HuH-7.5 (cell line): ENCODE measurements at places on chromosomes 2 and 18.

DNA sequence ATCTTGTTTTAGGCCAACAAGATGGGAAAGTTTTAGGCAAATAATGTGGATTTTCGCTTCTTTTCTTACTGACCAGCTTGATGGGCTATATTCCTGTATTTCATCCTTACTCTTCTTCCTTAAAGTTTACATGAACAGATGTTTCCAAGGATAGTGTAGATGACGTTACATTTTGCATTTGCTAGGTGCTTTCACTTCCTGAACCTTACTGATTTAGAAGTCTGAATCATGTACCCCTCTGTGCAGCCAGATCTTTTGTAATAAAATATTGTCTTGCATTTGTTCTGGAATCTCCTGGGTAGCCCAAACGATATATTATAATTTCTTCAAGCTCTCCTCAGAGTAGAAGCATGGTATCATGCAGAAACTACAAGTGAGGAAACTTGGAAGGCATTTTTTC lies 93.4 kb downstream of the CALCRL start:
- no peak for DNase-seq

GRCh38 chr2:31675485-31675901 lies 94.8 kb upstream of the SRD5A2 start:
- no peak for DNase-seq

- no peak for DNase-seq
These were observed 95.0 kb downstream of the TMEFF2 start for GRCh38 chr2:192099742-192100141.

DNA sequence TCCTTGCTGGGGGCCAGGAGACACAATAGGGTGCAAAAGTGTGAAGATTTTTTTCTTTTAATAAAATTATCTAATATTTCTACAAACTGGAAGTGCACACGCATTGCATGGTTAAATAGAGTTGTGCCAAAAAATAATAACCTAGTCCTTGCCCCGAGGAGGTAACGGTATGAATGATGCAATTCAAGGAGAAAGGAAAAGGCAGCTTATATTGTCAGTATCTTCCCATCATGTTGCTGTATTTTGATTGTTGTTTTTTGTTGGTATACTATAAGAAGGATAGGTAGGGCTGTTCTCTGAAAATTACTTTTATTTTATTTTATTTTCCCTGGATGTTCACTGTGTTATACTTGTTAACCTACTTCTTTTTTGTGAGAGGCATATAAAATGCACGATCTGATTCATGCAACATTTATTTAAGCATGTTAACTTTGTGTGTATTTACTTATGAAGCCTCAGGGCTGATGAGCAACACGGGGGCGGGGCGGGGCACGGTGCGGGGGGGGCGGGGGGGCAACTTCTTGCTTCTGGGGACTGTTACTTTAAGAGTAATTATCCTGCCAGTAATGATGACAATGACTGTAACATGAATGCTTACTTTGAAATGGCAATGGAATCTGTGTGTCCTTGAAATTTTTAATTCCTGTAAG lies 118.6 kb downstream of the AQP4 start:
- DNase-seq: no peak

DNA sequence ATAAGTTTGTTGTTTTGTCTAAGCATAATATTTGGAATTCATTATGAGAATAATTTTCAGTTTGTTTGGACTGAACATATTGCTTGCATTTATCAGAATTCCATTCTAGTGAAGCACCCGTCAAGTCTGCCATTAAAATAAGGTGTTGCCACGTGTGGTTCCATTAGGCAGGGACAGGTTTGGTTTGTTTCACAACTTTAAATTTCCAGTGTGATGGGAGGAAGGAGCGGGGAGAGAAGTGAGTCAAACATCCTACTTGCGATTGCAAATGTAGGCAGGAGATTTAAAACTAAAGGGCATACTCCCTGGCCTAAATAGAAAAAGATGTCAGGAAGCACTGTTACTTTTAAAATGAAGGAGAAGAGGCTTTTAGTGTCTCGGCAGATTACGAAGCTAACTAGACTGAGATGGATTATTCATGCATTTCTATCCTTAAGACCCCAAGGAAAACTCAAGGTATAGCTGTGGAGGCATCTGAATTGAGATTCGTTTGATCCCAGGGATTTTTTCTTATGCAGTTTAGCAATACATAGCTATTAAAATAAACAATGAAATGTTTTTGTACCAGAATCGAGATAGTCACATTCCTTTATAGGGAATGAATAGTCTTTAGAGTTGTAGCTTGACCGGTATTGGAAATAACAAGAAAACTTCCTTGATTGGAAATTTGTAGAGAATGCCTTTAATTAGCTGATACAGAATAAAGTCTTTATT lies 19.8 kb downstream of the GRHL1 start:
- DNase-seq: no peak

- peak; percentile 20 for DNase-seq
These were observed 38.7 kb downstream of the ZC3H8 start for GRCh38 chr2:112216167-112216566.

GRCh38 chr18:65821911-65822310 lies 71.1 kb downstream of the CDH7 start:
- no peak for DNase-seq

DNA sequence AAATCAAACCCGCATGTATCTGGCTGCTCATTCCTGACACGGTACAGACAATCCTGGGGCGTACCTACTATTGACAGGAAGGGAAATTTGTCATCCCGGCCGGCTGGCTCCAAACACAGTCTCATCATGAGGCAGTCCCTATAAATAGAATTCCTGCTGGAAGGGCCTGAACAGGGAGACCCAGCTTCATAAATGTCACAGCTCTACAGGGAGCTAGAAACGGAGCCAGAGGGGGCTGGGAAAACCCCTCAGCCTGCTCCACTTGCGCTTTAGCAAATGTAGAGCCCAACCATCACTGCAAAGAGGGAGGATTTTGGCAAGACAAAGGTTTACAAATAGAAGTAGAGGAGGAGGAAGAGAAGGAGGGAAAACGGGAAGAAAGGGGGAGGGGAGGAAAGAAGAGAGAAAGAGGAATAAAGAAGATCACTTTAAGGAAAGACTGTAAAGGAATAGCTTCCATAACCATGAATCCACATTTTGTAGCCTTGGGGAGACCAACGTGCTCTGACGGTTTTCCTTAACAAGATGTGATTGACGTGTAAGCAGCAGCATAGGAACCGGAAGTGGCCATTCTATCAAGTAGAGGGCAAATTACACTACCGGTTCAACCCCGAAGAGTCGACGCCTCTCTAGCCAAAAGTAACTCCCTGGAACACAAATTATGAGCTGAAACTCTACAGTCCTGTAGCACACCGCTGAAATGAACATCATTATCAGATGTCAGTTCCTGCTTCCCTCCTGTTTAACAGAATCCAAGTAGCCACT lies 56.8 kb upstream of the TTN start:
- DNase-seq: no peak

- DNase-seq: no peak
These were observed 47.7 kb downstream of the OSBPL6 start for GRCh38 chr2:178241844-178242551.

- DNase-seq: no peak
These were observed 435.2 kb downstream of the ARHGAP15 start for GRCh38 chr2:143564419-143564818.

DNA sequence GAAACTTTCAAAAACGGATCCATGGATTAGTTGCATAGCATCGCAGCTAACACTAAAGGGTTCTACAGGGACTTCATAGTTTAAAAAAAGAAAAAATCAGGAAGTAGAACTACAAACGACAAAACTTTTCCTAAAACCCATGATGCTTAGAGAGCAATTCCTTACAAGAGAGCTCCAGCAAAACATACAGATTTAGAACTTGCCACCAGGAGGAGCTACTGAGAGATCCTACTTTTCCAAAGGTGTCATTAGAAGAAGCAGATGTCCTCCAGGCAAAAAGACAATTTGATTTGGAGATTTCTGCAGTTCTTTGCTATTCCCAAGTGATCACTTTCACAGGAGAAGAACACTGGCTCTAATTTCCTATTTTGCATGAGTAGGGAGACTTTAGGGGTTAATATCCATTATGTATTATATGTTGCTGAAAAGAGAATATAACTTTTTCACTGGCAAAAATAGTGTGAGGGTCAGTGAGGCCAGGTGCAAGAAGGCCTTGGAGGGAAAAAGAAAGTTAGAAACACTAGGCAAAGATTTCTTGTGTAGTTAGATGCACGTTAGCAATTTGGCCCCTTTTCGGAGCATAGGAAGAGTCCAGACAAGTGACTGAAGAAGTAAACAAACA lies 436.2 kb downstream of the SUCLG1 start:
- DNase-seq: peak; percentile 20

DNA sequence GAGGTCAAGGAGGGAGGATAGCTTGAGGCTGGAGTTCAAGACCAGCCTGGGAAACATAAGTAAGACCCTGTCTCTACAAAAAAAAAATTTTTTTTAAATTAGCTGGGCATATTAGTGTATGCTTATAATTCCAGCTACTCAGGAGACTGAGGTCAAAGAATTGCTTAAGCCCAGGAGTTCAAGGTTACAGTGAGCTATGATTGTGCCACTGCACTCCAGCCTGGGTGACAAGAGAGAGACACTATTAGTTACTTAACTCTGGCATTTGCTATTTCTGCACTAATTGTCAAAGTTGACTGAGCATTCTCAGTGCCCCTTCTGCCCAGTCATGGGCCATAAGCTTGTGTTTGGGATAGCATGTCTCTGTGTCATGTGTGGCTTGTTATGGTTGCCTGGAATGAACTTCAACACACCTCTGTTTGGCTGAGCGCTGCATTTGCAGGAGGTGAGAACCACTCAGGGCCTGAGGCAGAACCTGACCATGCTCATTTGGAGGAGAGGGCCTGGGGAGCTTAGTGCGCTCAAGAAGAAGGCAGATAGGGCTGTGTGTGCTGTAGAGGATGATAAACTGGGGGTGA lies 77.7 kb downstream of the SH3RF3 start:
- no peak for DNase-seq

DNA sequence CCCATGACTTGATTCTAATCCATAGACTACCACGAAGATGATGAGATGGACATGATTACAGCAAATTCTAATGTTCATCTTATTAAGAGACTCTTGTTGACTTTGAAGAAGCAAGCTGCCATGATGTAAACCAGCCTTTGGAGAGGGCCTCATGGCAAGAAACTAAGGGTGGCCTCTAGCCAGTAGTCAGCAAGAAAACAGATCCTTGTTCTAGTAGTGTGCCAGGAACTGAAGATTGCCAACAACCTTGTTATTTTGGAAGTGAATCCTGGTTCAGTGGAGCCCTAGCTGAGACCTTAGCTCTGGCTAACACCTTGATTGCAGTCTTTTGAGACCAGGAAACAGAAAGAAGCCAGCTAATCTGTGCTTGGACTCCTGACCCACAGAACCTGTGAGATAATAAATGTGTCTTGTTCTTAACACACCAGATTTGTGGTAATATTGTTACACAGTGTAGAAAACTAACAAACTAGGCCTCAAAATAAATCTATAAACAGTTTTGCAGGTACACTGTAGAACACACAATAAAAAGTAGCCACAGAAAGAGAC lies 10.0 kb downstream of the PHOSPHO2 start:
- no peak for DNase-seq

DNA sequence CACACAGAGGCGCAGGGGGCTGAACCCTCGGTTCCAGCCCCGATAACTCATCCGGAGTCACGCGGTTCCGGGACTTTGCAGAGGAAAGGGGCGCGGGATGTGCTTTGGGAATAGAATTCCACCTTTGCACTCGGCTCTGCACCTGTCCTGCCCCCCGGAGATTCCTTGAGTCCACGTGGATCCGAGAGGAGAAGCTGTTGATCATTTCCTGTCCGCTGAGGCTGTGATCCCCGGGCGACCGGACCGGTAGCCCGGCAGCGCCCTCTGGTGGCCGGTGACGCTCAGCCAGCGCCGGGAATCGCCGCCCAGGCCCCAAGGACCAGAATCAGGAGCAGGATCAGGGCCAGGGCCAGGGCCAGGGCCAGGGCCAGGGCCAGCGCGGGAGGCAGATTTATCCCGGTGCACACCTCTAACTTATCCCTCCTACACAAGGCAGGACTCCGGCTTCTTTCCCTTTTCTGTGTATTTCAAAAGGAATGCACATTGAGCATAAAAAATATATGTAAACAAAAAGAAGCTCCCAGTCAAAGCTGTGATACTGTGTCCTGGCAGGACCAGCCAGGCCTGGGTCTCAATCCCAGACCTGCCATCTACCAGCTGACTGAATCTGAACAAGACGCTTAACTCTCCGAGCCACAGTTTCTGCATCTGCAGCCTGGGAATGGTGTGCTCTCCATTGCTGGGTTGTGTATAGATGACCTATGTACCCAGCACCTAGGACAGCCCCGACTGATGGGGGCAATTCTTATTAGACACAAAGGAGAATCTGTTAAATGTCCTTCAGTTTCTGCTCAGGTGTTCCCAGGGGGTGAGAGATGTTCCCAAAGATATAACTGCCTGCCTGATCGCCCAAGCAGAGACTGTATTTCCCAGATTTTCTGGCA lies 8.5 kb upstream of the SPATA3 start:
- DNase-seq: peak; percentile 97

DNA sequence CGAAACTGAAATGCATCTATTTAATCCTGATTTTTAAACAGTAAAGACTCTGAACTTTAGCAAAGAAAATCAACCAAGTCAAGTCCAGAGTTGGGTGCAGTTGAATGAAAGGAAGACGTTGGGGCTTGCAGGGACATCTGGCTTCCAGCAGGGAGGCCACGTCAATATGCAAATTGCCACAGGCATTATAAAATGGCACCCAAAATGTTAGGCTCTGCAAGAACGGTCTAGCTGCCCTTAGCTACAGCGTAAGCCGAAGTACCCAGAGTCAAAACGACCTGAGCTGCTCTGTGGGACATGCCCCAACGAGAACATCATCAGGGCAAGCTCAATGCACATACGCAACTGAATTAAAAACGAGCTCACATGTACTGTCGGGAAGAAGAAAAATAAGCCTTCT lies 30.7 kb downstream of the DOCK10 start:
- DNase-seq: no peak

DNA sequence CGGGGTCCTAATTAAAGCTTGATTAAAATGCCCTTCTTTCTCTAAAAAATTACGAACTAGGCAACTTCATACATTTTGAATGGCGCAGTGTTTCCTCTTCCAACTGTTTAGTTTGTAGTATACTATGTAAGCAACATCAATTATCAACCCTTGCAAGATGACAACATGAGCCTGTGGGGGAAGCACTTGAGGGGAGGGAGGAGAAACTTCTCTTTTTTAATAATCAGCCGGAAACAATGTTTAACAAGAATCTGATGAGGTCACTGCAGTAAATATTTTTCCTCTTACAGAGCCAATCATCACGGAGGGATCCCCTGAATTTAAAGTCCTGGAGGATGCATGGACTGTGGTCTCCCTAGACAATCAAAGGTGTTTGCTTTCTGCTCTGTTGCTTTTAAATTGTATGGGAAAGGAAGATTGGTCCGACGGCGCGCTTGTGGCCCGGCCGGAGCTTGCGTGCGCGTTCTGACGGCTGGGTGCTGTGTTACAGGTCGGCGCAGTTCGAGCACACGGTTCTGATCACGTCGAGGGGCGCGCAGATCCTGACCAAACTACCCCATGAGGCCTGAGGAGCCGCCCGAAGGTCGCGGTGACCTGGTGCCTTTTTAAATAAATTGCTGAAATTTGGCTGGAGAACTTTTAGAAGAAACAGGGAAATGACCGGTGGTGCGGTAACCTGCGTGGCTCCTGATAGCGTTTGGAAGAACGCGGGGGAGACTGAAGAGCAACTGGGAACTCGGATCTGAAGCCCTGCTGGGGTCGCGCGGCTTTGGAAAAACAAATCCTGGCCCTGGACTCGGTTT lies 5.3 kb upstream of the DLX1 start:
- no peak for DNase-seq
